ENCODE measurements at places on chromosomes 2 and 18. TPM values are rescaled to one million over a fixed set of nuclear protein-coding genes. Genes with fewer than 3 reads are reported as not detected.

Gene REL
- total RNA-seq, result 26.7 TPM

Gene ATG9A
- 43.0 TPM for total RNA-seq

Gene TGFBRAP1
- 19.9 TPM for total RNA-seq

Gene SLC19A3
- not detected for total RNA-seq

- DNase-seq, result no peak
Observed at GRCh38 chr2:128778843-128779242, 460.2 kb upstream of the HS6ST1 start.

DNA sequence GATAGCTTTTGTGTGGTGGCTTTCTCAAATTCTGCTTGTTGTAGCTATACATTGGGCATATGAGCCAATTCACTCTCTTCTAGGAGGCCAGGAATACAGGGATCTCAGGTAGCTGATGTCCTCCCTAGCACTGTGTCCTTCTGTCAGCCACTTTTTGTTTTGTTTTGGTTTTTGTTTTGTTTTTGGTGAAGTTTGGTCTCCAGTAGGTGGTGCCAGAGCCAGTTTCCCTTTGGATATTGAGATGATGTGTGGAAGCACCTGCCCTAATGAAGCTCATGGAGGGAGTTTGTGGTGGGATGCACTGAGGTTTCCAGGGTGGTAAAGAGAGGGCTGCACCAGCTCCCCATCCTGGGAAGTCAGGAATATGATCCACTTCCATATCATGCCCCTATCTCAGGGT lies 100.5 kb upstream of the VWC2L start:
- DNase-seq, result no peak

GRCh38 chr2:73232403-73233153 lies 461 bp downstream of the PRADC1 start:
- peak; percentile 64 for DNase-seq

DNA sequence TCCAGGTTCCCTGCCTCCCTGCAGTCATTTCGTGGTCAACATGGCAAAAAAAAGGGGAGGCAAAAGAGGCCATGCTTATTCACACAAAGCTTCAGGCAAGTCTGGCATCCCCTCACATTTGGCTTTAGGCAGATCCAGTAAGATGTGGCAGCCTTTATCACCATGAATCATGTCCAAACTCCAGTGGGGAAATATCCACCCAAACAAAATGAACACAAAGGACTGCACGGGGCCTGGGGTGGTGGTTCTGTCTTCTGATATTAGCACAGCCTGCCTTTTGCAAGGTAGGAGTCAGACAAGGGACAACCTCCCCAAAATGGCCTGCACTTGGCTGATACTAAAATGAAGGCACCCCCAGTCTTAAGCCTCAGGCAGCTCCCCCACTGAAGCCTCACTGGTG lies 129.9 kb downstream of the ZBTB7C start:
- no peak for DNase-seq
